Brain (organoid and tissue), 16 donors: ENCODE measurements at places on chromosomes 12 and 14. TPM values are rescaled to one million over a fixed set of nuclear protein-coding genes. Genes with fewer than 3 reads are reported as not detected.
A peak's percentile ranks its signal among the peaks of the same experiment; 100 is the strongest.

GRCh38 chr12:94671917-94672316 is 21.6 kb upstream of the TMCC3 start:
- DNase-seq, result no peak

DNA sequence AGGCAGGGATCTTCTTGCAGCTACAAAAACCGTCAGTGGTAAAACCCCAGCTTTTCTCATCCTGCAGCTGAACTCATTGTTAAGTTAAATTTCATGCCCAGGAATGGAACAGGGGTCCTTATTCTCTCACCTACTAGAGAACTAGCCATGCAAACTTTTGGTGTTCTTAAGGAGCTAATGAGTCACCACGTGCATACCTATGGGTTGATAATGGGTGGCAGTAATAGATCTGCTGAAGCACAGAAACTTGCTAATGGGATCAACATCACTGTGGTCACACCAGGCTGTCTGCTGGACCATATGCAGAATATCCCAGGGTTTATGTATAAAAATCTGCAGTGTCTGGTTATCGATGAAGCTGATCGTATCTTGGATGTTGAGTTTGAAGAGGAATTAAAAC is 68.9 kb downstream of the DCAF5 start:
- DNase-seq, result no peak

DNA sequence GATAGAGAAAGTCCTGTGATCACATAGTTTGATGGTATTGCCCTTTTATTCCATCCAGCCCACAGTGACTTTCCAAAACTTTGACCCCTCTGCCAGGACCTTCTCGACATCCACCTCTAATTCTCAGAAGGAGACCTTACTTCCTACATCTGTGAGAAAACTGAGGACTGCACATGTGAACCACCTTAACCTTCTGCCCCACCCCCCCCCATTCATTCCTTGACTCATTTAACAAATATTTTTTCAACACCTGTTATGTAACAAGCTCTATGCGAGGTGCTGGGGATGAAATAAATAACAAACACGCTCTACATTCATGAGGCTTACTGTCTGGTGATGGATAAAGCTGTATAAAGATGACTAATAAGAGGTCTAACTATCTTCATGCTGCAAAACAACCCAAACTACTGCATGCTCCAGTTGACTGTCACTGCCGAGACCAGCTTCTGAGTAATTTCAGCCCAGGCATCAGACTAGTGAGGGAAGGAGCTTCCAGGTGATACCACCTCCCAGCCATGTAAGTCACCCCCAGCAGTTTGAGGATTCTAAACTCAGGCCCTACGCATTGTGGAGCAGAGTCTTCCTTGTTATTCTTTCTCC is 1.9 kb upstream of the HAL start:
- no peak for DNase-seq

The RND1 gene
- polyA plus RNA-seq, result 11.6 TPM

- DNase-seq, result no peak
Measured at GRCh38 chr14:54712465-54713200, 145.7 kb downstream of the SAMD4A start.

The AKAP6 gene
- polyA plus RNA-seq, result 7.0 TPM

- no peak for DNase-seq
Measured at GRCh38 chr12:45425426-45425825, 209.5 kb downstream of the ANO6 start.

The GUCY2C gene
- not detected for polyA plus RNA-seq

The NFATC4 gene
- polyA plus RNA-seq, result 11.6 TPM

GRCh38 chr12:91893476-91893875 is 252.2 kb downstream of the BTG1 start:
- DNase-seq, result no peak

GRCh38 chr14:50062438-50063085 is 53.8 kb downstream of the VCPKMT start:
- DNase-seq, result no peak

The METTL25 gene
- 1.7 TPM for polyA plus RNA-seq

The NGDN gene
- polyA plus RNA-seq, result 32.0 TPM

- peak; percentile 77 for DNase-seq
Measured at GRCh38 chr12:1318327-1319031, 275.9 kb downstream of the FBXL14 start.

GRCh38 chr12:114888928-114889584 is 205.1 kb upstream of the TBX3 start:
- DNase-seq, result no peak

The RASSF8 gene
- 1.3 TPM for polyA plus RNA-seq

- DNase-seq, result no peak
Measured at GRCh38 chr14:86902176-86902950, 1090.6 kb downstream of the GALC start.

The BDKRB1 gene
- polyA plus RNA-seq, result not detected

GRCh38 chr14:61603736-61604135 is 91.6 kb upstream of the HIF1A start:
- no peak for DNase-seq

DNA sequence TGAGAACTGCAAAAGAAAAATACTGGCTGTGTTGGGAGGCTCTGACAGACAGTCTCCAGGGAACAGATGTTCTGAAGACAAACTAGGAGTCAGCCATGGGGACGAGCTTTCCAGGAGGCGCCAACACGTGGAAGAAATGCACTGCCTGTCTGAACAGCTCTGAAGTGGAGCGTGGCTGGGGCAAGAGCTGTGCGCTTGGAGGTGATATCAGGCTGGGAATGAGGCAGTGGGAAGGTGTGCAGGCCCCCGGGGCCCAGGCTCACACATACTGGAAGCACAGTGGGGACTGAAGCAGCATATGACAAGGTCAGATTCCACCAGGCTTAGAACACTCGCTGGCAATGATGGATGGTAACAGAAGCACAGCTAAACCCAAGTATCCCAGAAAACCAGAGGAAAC is 17.5 kb downstream of the APPL2 start:
- DNase-seq, result no peak

GRCh38 chr12:121439715-121440114 is 39.8 kb downstream of the RNF34 start:
- DNase-seq, result no peak

The CPSF2 gene
- 23.9 TPM for polyA plus RNA-seq

The KRT72 gene
- polyA plus RNA-seq, result not detected

DNA sequence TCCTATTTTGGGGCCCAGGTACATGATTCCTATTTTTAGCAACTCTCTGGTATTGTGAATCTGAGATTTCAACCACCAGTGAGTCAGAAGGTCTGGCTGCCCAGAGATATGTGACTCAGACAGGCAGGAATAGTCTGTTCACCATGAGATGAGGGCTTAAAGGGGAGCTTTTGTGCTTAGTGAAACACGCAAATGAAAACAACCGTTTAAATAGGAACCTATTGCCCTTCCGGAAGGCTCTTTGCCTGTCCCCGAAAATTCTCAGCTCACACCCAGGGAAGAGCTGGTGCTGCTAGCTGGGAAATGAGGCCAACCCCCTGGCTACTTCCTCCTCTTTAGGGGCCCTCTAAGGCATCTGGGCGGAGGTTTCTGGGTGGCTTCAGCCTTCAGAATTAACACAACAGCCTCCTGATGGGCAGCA is 283.6 kb downstream of the CACNA1C start:
- no peak for DNase-seq
